Lung microvascular endothelial cell (primary cell): ENCODE measurements at places on chromosomes 3 and 15. TPM values are rescaled to one million over a fixed set of nuclear protein-coding genes. Genes with fewer than 3 reads are reported as not detected.

The DZIP3 gene
- total RNA-seq = 2.2 and 2.8 TPM in 2 replicates

The P3H2 gene
- total RNA-seq = 3.2 and 9.6 TPM in 2 replicates

The CCR9 gene
- total RNA-seq = not detected in 2 replicates

DNA sequence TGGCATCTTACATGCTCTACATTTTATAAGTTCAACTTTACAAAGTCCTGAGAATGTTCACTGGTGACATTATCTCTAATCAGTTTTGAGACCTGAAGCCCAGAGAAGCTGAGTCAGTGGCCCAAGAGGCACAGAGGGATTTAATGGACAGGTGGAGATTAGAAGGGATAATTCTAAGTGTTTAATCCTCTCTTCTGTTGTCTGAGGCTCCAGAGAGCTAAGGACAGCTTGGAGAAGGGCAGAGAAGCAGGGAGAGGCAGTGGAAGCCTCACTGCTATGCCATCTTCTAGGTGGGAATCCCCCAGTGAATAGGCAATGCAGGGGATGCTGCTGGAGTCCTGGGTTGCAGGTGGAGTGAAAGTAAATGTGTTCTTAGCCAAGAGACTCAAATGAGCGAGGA, 369.4 kb upstream of the SLCO3A1 start:
- DNase-seq = no peak

GRCh38 chr15:27273506-27273905, 302.5 kb downstream of the GABRG3 start:
- no peak for DNase-seq
